SK-N-SH (cell line): ENCODE measurements at places on chromosomes 13 and 19. TPM values are rescaled to one million over a fixed set of nuclear protein-coding genes. Genes with fewer than 3 reads are reported as not detected.

The F10 gene
- polyA plus RNA-seq, result 12.5 and 12.8 TPM in 2 replicates

The ZNF223 gene
- 2.7 and 4.1 TPM in 2 replicates for polyA plus RNA-seq

The LGALS7 gene
- not detected in 2 replicates for polyA plus RNA-seq

The FLT3 gene
- not detected in 2 replicates for polyA plus RNA-seq

DNA sequence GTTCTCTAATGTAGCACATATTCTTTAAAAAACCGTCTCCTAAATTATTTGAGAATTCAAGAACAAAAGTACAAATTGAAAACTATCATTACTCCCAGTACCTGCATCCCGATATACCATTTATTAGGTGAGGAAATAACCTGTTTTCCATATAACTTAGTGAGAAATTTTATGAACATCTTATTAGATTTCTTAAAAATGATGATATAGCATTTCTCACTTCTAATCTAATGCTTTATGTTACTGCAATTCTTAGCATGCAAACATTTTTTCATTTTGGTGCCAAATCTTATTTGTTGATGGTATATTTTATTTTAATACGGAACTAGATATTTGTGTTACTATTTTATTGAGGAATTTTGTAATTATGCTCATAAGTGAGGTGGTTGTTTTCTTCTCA, 1321.3 kb upstream of the SLC10A2 start:
- no peaks in the 10 kb centered on the region for H3K4me1 ChIP-seq
- H3K27me3 ChIP-seq, result no peaks in the 10 kb centered on the region
- H3K36me3 ChIP-seq, result no peaks in the 10 kb centered on the region
- no peak overlapping the region for H3K4me3 ChIP-seq
- no peak overlapping the region for H3K27ac ChIP-seq

GRCh38 chr13:80881942-80882445, 541.1 kb upstream of the SPRY2 start:
- H3K27ac ChIP-seq, result peak overlapping the region; percentile 53; the same call in 1 of the 2 replicates
- no peaks in the 10 kb centered on the region; the same call in 1 of the 2 replicates for H3K4me1 ChIP-seq
- H3K4me3 ChIP-seq, result no peak overlapping the region
- H3K27me3 ChIP-seq, result no peaks in the 10 kb centered on the region
- H3K36me3 ChIP-seq, result no peaks in the 10 kb centered on the region
- no peak for DNase-seq

DNA sequence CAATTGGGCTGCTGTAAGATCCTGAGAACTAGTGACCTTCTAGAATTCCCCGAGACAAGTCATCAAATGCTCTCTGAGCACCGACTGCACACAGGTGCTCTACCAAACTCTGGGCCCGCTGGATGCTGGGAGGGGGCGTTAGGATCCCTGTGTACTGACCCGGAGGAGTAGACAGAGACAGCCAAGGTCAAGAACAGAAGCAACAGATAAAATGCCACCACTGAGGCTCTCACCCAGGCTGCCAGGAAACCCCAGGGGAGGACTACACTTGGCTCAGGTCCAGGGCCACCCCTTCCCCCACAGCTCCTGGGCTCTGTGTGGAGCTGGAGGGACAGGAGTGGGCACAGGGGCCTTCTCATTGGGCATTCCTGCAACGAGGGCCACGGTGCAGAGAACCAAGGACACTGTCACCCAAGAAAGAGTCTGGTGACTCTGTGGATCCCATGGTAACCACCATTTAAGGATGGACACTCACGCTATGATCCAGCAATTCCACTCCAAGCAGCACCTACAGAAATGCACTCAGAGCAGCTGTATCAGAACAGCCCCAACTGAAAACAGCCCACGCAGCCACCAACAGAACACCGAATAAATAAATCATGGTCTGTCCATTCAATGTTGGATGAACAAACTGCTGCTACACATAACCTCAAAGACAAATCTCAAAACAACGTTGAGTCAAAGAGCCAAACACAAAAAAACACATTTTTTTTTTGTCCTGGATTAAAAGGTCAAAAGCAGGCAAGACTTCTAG, 16.8 kb upstream of the SLC35E1 start:
- peaks cover 40% of the 10 kb centered on the region for H3K4me1 ChIP-seq
- H3K27me3 ChIP-seq, result no peaks in the 10 kb centered on the region
- DNase-seq, result no peak
- no peaks in the 10 kb centered on the region; the same call in 1 of the 2 replicates for H3K36me3 ChIP-seq
- peak overlapping the region; percentile 77 for H3K27ac ChIP-seq
